ENCODE measurements at places on chromosomes 3 and 15.

DNA sequence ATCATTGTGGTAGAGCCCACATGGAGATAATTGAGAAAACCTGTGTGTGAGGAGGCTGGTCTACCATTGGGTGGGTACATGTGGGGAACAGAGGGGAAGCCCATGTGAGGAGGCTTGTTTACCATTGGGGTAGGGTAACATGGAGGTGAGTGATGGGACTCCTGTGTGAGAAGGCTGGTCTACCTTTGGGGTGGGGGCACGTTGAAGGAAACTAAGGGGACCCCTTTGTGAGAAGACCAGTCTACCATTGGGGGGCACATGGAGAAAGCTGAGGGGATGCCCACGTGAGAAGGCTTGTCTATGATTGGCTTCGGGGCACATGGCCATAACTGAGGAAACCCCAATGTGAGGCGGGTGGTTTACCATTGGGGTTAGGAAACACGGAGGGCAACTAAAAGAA lies 158.5 kb downstream of the FBLN2 start:
- no peak for DNase-seq

- no peak for DNase-seq
Observed at GRCh38 chr15:60297047-60297446, 100.7 kb downstream of the ANXA2 start.

DNA sequence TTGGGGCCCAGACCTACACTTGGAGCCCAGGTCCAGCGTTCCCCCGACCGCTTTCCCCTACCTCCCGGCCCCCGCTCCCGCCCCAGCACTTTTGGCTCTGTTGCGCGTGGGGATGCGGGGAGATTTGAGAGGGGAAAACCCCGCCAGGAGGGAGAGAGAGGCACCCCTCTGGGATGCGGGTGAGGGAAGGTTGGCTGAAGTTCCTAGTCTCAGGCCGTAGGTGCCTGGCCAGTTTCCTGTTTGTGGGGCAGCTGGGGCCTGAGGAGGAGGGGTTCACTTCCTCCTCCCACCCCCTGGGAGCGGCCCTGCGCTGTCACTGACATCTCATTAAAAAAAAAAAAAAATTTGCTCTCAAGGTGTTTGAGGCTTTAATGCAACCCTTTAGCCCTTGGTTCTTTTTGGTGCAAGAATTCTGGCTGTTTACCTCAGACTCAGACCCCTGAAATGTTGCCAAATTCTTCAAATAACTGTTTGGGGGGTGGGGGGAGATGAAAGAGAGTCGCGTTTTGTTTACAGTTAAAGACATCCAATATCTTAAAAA lies 2.6 kb downstream of the FAM43A start:
- DNase-seq: no peak

- DNase-seq: no peak
Observed at GRCh38 chr3:63022114-63022513, 146.9 kb upstream of the CADPS start.

DNA sequence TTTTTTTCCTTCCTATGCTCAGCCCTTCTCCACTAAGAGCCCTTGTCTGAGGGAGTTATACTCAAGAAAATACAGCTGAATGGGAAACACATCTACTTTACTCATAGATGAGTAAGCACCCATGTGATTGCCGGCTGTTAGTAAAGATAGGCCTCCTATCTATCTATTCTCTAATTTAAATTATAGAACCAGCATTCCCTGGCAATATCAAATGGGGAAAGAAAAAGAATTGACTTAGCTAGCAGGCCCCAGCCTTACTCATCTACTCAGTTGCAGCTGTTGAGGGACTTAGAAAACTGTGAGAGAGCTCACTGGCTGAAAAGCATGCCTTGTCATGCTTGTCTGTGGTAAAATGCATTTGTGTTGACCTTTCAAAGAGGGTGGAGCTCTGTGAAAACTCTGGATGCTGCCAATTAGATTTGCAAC lies 116.9 kb upstream of the LRRFIP2 start:
- DNase-seq: no peak

Data from HuH-7.5 (cell line).